B cell (primary cell): ENCODE measurements at places on chromosomes 13 and 19. TPM values are rescaled to one million over a fixed set of nuclear protein-coding genes. Genes with fewer than 3 reads are reported as not detected.

- DNase-seq: no peak
Observed at GRCh38 chr13:38766799-38767198, 79.9 kb downstream of the FREM2 start.

- DNase-seq: peak; percentile 8
Observed at GRCh38 chr13:103188713-103189326, 122.6 kb upstream of the SLC10A2 start.

- DNase-seq: no peak
Observed at GRCh38 chr19:1843116-1843515, 5.2 kb downstream of the REXO1 start.

Gene TJP3
- 2.0 and 2.9 TPM in 2 replicates for total RNA-seq

DNA sequence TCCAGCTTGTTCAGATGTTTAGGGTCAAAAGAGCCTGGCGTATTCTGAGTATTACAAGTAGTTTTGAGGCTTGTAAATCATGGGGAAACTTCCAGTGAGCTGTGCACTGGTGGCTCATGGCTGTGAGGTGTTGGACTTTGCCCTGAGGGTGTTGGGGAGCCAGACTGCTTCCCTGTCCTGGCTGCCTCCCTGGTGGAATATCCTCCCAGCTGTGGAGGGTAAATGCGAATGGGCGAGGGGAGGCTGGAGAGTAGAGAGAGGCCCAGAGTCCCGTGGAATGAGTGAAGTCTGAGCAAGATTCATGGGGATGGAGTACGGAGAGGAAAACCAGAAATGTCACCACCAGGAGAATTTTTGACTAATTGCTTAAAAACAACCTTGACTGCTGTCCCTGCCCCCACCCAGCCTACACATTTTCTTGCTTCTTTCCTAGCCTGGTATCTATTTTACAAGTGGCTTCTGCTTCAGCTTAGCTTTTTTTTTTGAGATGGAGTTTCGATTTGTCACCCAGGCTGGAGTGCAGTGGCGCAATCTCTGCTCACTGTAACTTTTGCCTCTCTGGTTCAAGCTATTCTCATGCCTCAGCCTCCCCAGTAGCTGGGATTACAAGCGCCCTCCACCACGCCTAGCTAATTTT is 3.7 kb downstream of the SNRPA start:
- no peak for DNase-seq

GRCh38 chr13:25709088-25709487 is 337.3 kb downstream of the ATP8A2 start:
- no peak for DNase-seq

GRCh38 chr13:50282016-50282415 is 266.8 kb downstream of the KCNRG start:
- DNase-seq: no peak

- DNase-seq: no peak
Observed at GRCh38 chr13:36750046-36750445, 69.0 kb upstream of the RFXAP start.

DNA sequence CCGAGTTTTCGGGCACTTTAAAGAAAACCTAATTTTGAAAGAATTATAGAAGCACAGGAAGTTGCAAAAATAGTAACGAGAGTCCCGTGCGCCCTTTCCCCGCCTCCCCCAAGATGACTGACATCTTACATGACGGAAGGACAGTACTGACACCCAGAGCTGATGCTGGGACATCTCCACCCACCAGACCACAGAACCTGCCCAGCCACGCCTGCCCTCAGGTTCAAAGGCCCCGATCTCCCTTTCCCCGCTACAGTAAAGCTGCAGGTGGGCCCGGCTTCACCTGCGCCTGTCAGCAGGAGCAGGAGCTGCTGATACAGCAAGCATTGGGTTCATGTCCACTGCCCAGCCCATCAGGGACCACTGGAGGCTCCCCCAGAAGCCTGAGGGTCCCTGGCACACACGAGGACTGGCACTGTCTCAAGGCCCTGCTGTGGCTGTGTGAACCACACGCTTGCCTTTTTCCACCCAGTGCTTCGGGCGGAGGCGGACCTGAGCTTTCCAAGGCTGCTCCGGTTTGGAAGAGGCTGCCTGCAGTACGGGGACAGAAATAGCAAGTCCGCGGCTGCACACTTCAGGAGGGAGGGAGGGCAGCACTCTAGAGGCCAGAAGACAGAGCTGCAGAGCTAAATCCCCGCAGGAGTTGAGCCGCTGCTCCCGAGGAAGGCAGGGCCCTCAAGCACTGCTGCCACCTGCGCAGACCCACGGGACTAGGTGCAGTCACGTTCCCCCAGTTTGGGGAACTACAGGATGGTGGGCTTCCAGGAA is 8.7 kb downstream of the MAP2K2 start:
- peak; percentile 74 for DNase-seq

- no peak for DNase-seq
Observed at GRCh38 chr13:99304541-99304940, 2.7 kb downstream of the GPR183 start.

- DNase-seq: no peak
Observed at GRCh38 chr13:46639033-46639981, 86.3 kb downstream of the LRCH1 start.

- DNase-seq: no peak
Observed at GRCh38 chr13:34523406-34523805, 418.7 kb upstream of the NBEA start.

Gene ZNF607
- total RNA-seq: 19.4 and 21.5 TPM in 2 replicates

GRCh38 chr13:58953638-58954037 is 1210.1 kb downstream of the DIAPH3 start:
- peak; percentile 5 for DNase-seq

DNA sequence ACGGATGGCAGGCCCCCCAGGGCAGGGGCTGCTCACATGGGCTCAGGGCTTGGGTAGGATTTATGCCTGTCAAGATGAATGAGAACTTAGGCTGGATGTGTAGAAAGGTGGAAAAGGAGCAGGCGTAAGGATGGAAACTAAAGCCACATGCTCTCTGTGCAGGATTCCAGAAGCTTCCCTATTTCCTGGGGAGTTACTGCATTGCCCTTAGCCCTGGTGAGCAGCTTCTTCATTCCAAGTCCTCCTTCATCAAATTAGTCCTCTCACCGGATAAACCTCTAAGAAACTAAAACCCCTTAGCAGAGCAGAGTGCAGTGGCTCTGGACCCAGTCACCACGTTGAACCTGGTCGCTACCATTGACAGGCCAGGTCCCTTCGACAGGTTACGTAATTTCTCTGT is 7.4 kb downstream of the ATP12A start:
- DNase-seq: no peak

Gene CRTC1
- total RNA-seq: 30.1 and 31.9 TPM in 2 replicates

GRCh38 chr19:1028062-1028926 is 1.9 kb downstream of the CNN2 start:
- peak; percentile 65 for DNase-seq

Gene MED4
- total RNA-seq: 49.7 and 50.1 TPM in 2 replicates

DNA sequence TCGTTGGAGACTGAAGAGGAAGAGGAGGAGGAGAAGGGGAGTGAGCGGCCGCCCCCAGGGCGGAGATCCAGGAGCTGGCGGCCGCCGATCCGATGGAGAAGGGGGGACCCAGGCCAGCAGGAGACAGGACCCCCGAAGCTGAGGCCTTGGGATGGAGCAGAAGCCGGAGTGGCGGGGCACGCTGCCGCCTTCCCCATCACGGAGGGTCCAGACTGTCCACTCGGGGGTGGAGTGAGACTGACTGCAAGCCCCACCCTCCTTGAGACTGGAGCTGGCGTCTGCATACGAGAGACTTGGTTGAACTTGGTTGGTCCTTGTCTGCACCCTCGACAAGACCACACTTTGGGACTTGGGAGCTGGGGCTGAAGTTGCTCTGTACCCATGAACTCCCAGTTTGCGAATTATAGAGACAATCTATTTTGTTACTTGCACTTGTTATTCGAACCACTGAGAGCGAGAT is 1.8 kb downstream of the GADD45B start:
- DNase-seq: peak; percentile 62

Gene SPATA13
- total RNA-seq: 8.3 and 8.8 TPM in 2 replicates

- DNase-seq: peak; percentile 14
Observed at GRCh38 chr19:14979476-14980255, at the start of gene SLC1A6. Gene SLC1A6 (minus strand): TSS chr19:14979864. CDS start chr19:14972910, 6,954 bp downstream.

DNA sequence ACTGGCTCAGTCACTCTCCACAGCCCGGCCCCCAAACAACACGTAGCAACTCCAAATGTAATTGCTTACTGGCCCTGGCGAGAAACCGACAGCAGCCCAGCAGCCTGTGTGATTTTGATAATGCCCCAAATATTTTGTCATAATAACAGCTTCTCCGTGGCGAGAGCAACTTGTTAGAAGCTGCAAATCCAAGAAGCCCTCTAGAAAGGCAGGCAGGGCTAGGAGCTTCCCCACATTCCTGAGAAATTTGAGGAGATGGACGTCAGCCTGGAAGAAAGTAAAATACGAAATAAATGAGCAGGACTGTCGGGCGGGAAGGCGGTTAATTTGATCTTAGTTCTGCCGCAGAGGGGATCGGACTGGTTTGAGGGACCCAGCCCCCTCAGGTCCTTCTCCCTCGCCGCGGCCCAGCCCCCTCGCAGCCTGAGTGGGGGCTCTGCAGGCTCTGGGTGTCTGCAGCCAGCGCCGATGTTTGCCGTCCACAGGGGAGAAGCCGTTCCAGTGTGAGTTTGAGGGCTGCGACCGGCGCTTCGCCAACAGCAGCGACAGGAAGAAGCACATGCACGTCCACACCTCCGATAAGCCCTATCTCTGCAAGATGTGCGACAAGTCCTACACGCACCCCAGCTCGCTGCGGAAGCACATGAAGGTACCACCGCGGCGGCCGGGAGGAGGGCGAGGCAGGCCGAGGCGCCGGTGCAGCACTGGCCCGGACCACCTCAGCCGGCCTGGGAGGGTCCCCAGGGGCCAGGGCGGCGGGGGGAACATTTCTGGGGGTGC is 3.1 kb downstream of the ZIC2 start:
- DNase-seq: peak; percentile 43

- DNase-seq: no peak
Observed at GRCh38 chr19:51809787-51810186, 14.8 kb downstream of the FPR3 start.

DNA sequence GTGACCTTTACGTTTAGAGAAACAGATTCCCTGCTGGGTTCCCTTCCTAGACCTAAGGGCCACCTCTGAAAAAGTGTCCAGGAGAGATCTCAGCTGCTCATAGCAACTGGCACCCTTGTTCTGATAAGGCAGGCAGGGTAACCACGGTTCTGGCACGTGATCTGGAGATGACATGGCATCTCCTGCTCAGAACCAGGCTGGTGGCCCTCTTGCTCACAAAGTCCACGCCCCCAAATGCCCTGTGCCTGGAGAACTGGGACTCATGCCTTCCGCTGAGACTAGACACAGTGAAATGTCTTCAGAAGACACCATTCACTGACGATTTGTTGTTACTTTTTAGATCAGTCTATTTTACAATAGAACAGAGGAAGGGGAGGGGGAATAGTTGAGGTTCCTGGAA is 174.1 kb downstream of the ZNF536 start:
- no peak for DNase-seq

Gene LSR
- 45.3 and 46.5 TPM in 2 replicates for total RNA-seq

Gene RASAL3
- total RNA-seq: 88.5 and 95.3 TPM in 2 replicates

DNA sequence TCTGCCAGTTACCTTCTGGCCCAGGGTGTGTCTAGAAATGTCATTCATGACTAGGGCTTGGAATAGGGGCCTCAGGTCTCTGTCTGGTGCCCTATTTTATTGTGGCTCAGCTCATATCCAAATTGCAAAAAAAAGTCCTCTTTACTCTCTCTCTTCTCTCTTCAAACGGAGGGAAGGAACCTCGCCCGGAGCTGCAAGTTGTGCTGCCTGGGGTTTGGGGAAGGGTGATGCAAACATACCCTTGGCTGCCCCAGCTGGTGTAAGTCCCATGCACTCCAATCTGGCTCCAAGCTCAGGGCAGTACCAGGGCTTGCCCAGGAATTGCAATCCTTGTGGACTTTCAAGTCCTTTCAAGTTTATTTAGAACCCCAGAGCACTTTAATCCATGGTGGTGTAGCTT is 549.6 kb downstream of the PCDH17 start:
- DNase-seq: no peak
